ENCODE measurements at places on chromosomes 4 and X.

DNA sequence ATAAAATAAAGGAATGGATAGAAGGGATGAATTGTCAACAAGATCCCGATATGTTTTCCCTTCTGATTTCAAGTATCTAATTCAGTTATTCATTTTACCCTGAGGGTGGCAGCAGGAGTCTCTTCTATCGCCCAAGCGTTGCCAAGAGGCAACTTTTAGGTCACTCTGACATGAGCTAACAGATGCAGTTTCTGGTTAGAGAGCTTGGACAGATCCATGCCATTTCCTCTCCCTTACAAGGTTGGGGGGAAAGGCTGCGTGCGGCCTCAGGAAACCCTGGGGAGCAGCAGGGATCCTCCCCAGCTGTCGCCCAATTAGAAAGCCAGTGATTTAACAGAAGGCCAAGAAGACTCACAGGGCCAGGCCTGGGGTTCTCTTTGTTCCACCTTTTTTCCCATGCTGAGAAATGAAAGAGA lies 35.3 kb upstream of the WAS start:
- no peaks in the 10 kb centered on the region for H3K36me3 ChIP-seq
- H3K4me3 ChIP-seq = no peak overlapping the region
- no peaks in the 10 kb centered on the region for H3K27me3 ChIP-seq
- H3K27ac ChIP-seq = no peak overlapping the region

DNA sequence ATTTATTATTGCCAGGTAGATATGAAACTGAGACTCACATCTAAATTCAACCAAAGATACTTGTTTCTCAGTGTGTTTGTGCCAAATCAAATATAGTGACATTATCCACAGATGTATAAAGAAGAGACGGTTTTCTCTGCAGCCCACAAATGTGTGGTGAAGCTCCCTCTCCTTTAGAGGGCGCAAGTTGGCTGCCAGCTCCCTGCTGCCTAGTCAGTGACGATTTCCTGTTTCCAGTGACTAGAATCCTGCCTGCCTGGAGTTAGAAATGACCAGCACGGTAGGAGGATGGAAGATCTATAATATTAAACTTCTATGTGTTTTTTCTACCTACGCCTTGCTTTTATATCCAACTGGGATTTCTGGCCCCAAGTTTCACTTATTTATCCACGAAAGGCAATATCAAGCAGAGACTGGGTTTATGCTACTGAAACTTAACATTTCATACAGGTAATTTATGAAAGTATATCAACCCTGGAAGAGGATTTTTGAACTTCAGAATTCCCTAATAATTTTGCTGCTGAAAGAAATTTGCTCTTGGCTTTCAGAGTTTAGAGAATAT lies 1793.7 kb upstream of the TENM3 start:
- H3K4me1 ChIP-seq = no peaks in the 10 kb centered on the region
- no peaks in the 10 kb centered on the region for H3K36me3 ChIP-seq
- no peaks in the 10 kb centered on the region for H3K27me3 ChIP-seq
- no peak overlapping the region for H3K4me3 ChIP-seq
- peak; percentile 58 for DNase-seq
- no peak overlapping the region for H3K27ac ChIP-seq

DNA sequence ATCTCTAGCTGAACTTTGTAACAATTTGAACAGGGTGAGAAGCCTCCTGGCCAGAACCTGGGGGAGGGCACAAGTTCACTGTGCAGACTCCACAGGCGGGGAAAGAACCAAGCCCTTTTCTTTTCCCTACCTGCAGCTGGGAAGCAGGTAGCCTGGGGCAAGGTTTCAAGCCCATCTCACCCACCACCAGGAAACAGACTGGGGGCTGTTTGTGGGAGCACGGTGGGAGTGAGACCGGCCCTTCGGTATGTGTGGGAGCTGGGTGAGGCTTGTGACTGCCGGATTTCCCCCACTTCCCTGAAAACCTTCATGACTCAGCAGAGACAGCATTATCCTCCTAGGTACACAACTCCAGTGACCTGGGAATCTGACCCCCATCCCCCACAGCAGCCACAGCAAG lies 211.7 kb downstream of the ZNF674 start:
- H3K27me3 ChIP-seq = no peaks in the 10 kb centered on the region
- no peaks in the 10 kb centered on the region for H3K4me1 ChIP-seq
- peak overlapping the region; percentile 89 for H3K27ac ChIP-seq

DNA sequence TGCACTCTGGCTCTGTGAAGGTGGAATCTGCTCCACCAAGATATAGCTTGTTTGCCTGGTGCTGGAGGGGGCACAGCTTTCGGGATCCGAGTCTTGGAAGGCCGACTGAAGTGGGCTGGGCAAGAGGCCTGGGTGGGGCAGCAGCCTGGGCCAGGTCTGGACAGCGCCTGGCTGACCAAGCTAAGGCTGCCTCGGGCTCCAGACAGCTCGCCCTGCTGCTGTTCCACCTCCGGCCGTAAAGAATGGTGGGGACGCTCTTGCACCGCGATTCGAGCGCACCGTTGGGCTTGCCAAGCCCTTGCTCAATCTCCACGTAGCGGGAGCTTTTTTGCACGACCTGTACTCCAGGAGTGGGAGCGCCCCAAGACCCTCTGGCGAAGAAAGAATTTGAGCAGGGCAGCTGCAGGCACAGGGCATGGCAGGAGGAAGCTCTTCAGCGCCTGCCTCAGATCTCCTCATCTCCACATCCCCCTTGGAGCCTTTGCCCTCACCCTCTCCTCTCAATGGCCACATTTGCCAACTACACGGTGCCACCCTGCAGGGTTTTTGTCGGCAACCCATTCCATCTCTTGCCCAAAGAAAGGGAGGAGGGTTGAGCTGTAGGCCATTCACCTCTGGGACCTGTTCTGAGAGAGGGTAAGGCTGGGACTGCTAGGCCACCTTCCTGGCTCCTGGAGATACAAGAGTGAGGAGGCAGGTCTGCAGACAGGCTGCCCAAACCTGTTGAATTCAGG lies 18.9 kb downstream of the CNGA2 start:
- no peak overlapping the region for H3K4me3 ChIP-seq
- H3K36me3 ChIP-seq = no peaks in the 10 kb centered on the region
- no peaks in the 10 kb centered on the region for H3K27me3 ChIP-seq
- no peak overlapping the region for H3K27ac ChIP-seq
- DNase-seq = peak; percentile 66

DNA sequence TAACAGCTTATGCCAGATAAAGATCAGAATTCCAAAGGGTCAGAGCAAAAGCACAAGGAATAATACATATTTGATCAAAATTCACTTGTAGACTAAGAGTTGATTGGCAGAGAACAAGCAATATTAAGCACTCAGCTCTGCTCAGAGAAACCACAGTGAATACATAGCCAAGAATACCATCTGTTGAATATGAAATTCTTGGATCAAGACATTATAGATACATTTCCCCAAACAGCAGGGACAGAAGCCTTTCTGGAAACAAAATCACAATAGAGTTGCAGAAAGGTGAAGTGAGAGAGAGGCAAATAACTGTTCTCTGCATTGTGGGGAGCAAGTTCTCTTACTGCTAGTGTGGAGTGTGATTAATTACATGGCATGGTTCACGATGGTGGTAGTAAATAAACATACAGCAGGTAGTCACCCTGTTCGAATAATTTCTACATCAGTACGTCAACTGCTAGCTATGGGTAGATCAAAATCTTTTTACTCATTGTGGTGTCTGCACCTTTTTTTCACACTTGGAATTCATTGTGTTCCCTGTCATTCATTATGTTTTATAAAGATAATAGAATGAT lies 366.7 kb downstream of the PCDH7 start:
- H3K27me3 ChIP-seq = no peaks in the 10 kb centered on the region
- DNase-seq = no peak
- no peaks in the 10 kb centered on the region for H3K36me3 ChIP-seq
- H3K27ac ChIP-seq = no peak overlapping the region

GRCh38 chr4:144181391-144181790 lies 40.9 kb upstream of the GYPA start:
- H3K4me1 ChIP-seq = no peaks in the 10 kb centered on the region
- no peak overlapping the region for H3K27ac ChIP-seq
- no peaks in the 10 kb centered on the region for H3K36me3 ChIP-seq
- no peak overlapping the region for H3K4me3 ChIP-seq

DNA sequence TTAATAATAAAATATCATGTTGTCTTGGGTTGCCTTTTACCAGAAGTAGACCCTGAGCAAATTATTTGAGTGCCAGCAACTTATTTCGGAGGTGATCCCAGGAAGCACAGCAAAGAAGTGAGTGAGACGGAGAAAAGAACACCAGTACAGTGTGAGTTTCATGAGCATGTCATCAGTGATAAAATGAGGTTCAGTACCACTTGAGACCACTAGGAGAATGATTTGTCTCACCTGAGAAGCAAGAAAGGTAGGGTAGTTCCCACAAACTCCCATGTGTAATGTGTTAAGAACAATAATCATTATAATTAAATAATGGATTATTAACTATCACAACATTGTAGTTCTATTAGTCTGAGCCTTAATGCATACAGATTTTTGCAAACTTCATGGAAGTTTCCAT lies 112.8 kb upstream of the DMD start:
- no peak overlapping the region for H3K4me3 ChIP-seq
- no peak overlapping the region for H3K27ac ChIP-seq
- no peaks in the 10 kb centered on the region for H3K27me3 ChIP-seq
- no peaks in the 10 kb centered on the region for H3K4me1 ChIP-seq

- DNase-seq = peak; percentile 31
- no peak overlapping the region for H3K27ac ChIP-seq
- no peak overlapping the region for H3K4me3 ChIP-seq
- H3K4me1 ChIP-seq = no peaks in the 10 kb centered on the region
These were observed 6.3 kb upstream of the ADGRA3 start for GRCh38 chr4:22522206-22522605.

GRCh38 chr4:55528491-55528890 lies 18.2 kb downstream of the CLOCK start:
- no peak for DNase-seq
- no peak overlapping the region for H3K4me3 ChIP-seq
- H3K27ac ChIP-seq = no peak overlapping the region
- no peaks in the 10 kb centered on the region for H3K27me3 ChIP-seq
- H3K4me1 ChIP-seq = no peaks in the 10 kb centered on the region

GRCh38 chrX:15087747-15088146 lies 182.1 kb downstream of the ASB9 start:
- DNase-seq = no peak
- no peaks in the 10 kb centered on the region for H3K27me3 ChIP-seq
- no peaks in the 10 kb centered on the region for H3K4me1 ChIP-seq
- H3K36me3 ChIP-seq = no peaks in the 10 kb centered on the region

- no peak overlapping the region for H3K27ac ChIP-seq
- no peak for DNase-seq
- no peaks in the 10 kb centered on the region for H3K36me3 ChIP-seq
- H3K27me3 ChIP-seq = no peaks in the 10 kb centered on the region
- no peak overlapping the region for H3K4me3 ChIP-seq
- H3K4me1 ChIP-seq = no peaks in the 10 kb centered on the region
These were observed 97.8 kb downstream of the SHROOM3 start for GRCh38 chr4:76532805-76533204.

DNA sequence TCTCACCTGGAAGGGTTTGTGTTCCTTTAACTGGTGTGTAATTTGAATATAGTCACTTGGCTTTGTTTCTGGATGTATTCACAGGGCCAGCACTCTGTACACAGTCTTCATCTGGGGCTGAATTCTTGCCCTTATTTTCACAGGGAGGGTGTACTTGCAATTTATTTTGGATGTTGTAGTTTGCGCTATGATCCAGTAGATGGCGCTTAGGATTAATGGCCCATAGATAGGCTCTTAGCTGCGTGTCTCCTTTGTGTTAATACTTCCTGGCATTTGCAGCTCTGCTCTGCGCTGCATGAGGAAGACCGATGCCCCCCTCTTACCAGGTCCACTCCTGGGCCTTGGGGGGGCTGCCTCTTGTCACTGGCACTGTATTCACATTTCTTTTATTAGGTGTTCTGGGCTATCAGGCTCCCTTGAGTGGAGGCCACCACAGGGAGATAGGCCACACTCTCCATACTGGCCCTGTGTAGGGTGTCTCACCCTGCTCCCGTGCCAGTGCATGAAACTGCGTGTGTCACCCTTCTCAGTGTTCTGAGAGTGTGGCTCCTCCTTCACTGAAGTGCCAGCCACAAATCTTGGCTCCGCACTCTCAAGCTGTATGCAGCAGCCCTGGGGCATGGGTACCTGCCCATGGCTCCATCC lies 562.2 kb downstream of the ZIC3 start:
- no peaks in the 10 kb centered on the region for H3K27me3 ChIP-seq
- no peak overlapping the region for H3K27ac ChIP-seq
- H3K4me3 ChIP-seq = no peak overlapping the region
- H3K36me3 ChIP-seq = no peaks in the 10 kb centered on the region

DNA sequence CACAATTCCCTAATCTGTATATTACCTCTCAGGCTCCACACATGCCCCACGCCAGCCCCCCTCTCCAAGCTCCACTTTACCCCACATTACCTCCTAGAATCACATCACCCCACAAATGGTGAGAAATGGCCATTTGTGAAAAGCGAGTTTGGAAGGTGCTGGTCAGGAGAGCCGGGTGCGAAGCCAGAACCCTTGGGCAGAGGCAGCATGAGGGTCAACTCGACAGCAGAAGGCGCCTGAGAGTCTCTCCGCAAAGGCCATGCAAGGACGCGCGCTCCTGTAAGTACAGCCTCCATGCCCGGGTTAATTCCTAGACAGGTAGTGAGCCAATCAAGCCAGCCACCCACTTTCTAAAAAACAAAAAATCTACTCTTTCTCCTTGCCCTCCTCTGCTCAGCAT lies 42.4 kb downstream of the RHOXF2 start:
- H3K4me3 ChIP-seq = no peak overlapping the region
- H3K4me1 ChIP-seq = no peaks in the 10 kb centered on the region
- DNase-seq = no peak

- no peaks in the 10 kb centered on the region for H3K27me3 ChIP-seq
- no peak overlapping the region for H3K4me3 ChIP-seq
- H3K4me1 ChIP-seq = no peaks in the 10 kb centered on the region
- no peak overlapping the region for H3K27ac ChIP-seq
- peak; percentile 81 for DNase-seq
- no peaks in the 10 kb centered on the region for H3K36me3 ChIP-seq
These were observed 129.7 kb downstream of the PLS3 start for GRCh38 chrX:115690511-115691216.

GRCh38 chrX:1443496-1444075 lies 9.1 kb downstream of the ASMTL start:
- H3K36me3 ChIP-seq = peaks cover 9% of the 10 kb centered on the region
- DNase-seq = no peak
- no peaks in the 10 kb centered on the region for H3K4me1 ChIP-seq
- no peaks in the 10 kb centered on the region for H3K27me3 ChIP-seq

DNA sequence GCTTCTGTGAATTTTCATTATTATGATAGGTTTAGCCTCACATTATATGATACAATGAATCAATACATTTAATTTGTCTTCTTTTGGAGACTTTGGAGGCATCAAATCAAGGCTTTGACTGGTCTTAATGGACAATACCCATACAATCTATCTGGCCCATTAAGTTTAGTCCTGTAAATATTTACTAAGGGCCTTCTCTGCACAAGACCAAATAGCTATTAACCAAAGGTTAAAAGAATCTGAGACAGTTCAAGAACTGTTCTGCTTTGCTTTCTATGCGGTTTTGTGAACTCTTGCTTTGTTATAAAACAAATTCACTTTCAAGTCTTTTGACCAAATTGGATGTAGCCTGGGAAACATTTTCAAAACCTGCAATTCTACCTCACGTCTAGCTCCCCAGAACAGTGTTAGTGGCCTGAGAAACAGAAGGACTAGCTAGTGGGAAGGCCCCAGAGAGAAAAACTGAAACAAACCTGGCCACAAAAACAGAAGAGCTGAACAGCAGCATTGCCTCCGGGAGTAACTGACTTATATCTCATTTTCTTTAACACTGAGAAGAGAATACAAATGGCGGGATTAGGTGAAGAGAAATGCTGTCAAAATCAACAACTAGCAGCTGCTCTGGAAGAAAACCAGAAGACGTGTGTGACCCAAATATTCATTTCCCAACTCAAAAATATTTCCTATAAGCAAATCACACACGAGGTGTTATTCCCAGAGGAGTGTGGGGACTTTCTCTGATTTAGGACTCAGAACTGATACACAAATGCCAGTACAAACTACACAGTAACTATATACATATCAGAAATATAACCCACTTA lies 548 bp downstream of the TLR1 start:
- no peak overlapping the region for H3K4me3 ChIP-seq
- no peaks in the 10 kb centered on the region for H3K27me3 ChIP-seq
- DNase-seq = no peak
